SJSA1 (cell line): ENCODE measurements at places on chromosomes 3 and 15. TPM values are rescaled to one million over a fixed set of nuclear protein-coding genes. Genes with fewer than 3 reads are reported as not detected.

- DNase-seq: no peak
Observed at GRCh38 chr15:68829068-68829467, 8.4 kb upstream of the ANP32A start.

GRCh38 chr3:137304313-137305056, 346.7 kb downstream of the IL20RB start:
- DNase-seq: no peak

DNA sequence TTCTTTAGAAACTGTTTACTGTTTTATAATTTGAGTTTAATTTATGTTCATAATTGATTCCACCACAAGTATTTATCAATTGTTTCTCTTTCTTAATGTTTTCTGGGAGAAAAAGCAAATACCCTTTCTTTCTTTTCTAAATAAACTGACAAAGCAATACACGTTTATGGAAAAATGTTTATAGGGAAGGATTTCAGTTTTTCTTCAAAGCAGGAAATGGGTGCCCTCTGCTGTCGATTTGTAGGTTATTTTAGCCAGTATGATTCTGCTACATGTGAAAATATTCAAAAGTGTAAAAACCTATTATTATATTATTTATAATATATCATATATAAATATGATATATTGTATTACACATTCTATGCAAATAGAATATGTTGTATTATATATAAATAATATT, 921.0 kb upstream of the ROBO1 start:
- no peak for DNase-seq

- DNase-seq: no peak
Observed at GRCh38 chr3:168295027-168295426, 199.3 kb upstream of the GOLIM4 start.

DNA sequence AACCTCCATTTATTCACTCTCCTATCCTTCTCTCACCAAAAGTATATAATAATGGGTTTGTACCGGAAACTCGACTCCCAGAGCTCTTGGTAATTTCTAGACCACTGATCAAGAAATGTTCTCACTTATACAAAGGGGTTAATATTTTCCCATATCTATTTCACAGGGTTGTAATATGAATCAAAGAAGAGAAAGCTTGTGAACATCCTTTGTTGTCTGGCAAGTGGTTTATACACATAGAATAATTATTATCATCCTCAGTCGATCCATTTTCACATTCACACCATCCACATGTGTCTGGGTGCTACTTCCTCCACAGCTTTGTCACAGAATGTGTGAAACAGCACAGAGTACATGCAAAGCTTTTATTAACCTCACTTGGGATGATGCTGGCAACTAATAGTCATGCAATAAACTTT, 29.9 kb upstream of the STT3B start:
- DNase-seq: no peak

GRCh38 chr15:57146506-57147201, 228.2 kb downstream of the TCF12 start:
- DNase-seq: peak; percentile 51

DNA sequence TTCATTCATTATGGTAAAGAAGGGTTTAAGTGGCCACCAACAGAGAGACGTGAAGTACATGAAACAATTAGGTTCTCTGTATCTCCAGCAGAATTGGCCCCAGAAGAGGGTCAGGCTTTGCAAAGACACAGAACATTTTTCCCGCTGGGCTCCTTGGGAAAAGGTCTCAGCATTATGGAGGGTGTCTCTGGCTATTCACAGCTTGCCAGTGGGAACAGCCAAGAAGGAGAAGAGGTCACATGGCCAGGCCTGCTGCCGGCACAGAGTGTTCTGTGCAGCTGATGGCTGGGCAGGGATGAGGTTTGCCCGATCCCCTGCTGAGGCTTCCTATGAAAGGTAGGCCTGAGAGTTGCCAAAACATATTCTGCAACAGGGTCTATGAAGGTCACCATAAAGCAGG, 77.8 kb upstream of the LPP start:
- no peak for DNase-seq

DNA sequence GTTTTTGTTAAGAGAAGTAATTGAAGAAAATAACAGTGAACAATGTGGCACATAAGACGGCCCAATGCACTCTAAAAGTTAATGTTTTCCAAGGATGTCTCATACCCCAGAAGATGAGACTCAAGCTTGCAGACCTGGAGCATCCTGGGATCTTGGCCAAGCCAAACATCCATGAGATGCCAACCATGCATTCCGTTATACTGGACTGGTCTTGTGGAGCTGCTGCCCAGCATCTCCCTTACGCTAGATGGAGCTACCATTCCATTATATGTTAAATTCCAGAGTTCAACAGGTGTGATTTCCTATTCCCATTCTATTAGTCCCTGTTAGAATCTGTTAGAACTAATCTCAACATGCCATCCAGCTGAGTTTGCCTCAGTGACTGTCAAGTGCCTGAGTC, 181.8 kb downstream of the PDCD6IP start:
- DNase-seq: peak; percentile 26

DNA sequence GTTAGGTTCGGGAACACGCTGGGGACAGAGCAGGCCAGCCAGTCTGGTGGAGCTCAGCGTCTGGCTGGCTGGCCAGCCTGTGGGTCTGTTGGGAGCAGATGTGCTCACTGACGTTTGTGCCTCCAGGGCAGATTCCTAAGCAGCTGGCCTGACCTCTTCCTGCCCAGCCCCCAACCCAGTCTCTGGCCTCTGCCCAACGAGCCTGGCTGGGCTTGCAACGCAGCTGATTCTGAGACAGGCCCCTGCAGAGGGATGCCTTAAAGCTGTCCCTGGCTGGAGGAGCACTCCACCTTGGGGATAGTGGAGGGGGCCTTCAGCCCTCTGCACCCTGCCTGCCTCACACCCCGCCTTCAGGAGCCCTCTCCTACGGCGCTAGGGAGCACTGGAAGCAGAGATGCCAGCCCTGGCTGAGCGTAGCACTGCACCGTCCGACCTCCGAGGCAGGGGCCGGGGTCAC, 46.0 kb downstream of the KLF13 start:
- DNase-seq: peak; percentile 27

DNA sequence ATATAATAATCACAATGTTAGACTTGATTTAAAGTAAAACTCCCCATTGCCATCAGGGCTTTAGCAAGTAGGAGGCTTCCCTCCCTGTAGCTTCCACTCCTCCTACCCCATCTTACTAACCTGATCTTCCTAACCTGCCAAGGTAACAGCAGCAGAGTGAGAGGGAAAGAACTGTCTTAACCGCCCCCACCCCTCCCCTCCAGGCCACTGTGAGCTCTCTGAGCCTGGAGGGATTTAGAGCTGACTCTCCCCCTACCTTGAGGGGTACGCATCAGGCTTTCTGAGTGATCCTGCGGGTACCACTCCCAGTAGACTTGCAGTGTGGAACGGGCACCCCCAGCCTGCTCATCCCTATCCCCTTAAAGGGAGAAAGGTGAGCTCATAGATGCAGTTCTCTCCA, 11.4 kb upstream of the PRSS50 start:
- DNase-seq: no peak

GRCh38 chr15:51874751-51875644, 45.5 kb downstream of the TMOD3 start:
- DNase-seq: peak; percentile 87

DNA sequence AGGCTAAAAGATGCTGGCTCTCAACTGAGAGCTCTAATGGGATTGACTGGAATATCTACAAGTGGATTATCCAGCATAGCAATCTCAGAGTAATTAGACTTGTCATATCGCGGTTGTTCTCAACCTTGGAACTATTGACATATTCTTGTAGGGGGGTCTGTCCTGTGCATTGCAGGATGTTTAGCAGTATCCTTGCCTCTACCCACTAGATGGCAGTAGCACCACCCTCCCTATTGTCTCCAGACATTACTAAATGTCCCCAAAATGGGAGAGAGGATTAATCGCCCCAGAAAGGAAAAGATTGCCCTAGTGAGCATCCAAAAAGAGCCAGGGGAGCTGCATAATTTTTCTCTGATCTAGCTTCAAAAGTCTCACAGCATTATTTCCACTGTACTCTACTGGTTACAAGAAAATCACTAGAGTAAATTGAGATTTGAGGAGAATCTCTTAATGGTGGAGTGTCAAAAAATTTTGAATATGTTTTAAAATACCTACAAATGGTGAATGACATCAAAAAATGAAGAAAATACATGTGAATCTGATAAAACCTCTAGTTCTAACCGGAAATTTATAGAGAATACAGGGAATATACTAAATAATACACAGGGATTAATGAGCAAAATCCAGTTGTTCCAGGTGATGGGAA, 388.2 kb upstream of the AGTR1 start:
- no peak for DNase-seq

GRCh38 chr3:111963424-111963823, 15.4 kb upstream of the ABHD10 start:
- peak; percentile 42 for DNase-seq

- DNase-seq: no peak
Observed at GRCh38 chr3:50226888-50227389, 9.1 kb upstream of the GNAI2 start.

- DNase-seq: peak; percentile 78
Observed at GRCh38 chr15:71588746-71589145, 221.6 kb upstream of the NR2E3 start.

DNA sequence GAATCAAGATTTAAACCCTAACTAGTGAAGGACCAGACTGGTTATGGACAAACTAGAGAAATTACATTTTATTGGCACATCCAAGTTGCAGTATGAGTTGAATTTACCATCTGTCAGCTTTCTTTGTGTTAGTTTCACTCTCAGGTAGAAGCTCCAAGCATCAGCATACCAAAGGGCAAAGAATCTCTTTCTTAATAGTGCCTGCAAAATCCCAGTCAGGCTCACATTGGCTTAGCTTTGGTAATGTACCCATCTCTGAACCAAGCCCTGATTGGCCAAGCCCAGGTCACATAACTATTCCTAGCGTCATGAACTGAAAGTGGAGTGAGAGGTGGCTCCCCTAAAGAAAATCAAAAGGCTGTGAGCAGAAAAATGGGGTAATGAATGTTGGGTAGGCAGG, 66.9 kb downstream of the CCNL1 start:
- DNase-seq: no peak

- no peak for DNase-seq
Observed at GRCh38 chr3:24351779-24352469, 142.7 kb downstream of the THRB start.

DNA sequence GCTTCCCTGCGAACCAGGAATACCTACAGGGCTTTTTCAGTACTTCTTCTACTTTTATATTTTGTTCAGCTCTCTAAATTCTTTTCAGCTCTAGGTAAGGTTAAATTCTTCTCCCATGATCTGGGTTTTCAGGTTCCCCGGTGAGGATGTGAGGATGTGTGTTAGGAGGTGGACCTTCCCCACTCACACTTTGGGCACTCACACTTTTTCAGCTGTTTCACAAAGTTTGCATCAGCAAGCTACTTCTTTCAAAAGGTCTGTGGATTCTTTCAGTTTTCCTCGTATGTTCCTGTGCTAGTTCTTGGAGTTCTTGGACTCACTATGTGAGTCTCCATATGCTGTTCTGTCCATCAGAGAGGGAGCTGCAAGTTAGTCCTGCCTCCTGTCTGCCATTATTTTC, 13.9 kb upstream of the OR5K2 start:
- no peak for DNase-seq

GRCh38 chr3:15384510-15385237, 42.7 kb downstream of the METTL6 start:
- DNase-seq: no peak

- no peak for DNase-seq
Observed at GRCh38 chr3:31086698-31087097, 192.2 kb upstream of the GADL1 start.

DNA sequence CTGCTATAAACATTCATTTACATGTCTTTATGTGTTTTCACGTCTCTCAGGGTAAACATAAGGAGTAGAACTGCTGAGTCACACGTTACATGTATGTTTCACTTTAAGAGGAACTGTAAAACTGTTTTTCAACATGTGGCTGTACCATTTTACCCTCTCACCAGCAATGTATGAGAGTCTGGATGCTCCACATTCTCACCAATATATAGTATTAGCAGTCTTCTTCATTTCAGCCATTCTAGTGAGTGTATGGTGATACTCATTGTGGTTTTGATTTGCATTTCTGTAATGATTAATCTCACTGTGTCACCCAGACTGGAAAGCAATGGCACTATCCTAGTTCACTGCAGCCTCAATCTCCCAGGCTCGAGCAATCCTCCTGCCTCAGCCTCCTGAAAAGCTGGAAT, 37.1 kb downstream of the PHC3 start:
- no peak for DNase-seq

DNA sequence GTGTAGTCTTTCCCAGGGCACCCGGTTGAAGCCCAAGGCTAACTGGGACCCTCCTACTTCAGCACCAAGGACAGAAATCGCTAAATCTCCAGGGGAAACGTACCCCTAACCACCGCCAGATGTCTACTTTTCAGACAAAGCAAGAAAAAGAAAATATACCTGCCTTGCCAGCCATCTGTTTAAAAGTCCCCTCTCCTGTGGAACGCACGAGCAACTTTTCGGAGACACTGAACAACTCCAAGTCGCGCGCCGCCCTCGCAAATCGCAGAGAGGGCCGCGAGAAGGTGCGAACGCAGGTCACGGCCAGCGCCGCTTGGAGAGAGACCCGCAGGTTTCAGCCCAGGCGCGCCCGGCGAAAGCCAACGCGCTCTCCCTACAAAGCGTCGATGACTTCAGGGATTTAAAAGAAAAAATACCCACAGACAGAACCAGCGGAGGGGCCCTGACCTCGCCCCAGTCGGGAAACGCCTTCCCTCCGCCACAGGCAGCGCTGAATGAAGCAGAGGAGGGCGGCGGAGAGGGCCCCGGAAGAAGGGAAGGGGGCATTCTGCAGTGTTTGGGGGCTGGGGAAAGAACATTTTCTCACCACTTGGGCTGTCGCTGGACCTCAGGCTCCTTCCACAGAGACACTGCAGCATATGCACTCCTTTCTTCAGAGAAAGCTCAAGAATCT, 213.1 kb downstream of the FGF12 start:
- DNase-seq: no peak

DNA sequence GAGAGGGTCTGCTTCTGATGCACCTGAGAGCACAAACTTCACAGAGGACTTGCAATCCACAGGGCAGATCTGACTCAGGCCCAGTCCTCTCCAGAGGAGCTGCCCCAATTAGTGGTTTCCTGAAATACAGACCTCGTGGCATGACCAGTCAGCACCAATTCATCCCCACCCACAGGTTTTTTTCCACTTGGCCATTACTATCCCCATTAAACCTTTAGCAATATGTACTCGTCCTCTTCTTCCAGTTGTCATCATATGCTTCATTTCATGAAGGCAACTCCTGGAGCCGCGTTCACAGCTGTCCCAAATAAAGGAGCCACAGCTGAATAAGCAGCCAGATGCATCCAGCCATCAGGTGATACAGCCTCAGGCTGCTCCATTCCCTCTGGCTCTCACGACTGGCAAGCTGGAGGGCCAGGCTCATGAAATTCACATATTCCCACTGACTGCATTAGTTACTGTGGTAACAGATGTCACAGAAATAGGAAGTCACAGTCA, 163.1 kb downstream of the FMN1 start:
- DNase-seq: no peak

THAP10 gene
- total RNA-seq: 3.9 and 10.7 TPM in 2 replicates

PRSS50 gene
- not detected in 2 replicates for total RNA-seq

ALG1L2 gene
- 1.8 TPM in 1 of 2 replicates, not detected in the other for total RNA-seq

RPL29 gene
- total RNA-seq: 462 and 868 TPM in 2 replicates

ITPKA gene
- total RNA-seq: 4.4 and 5.7 TPM in 2 replicates

TAGLN3 gene
- not detected in 2 replicates for total RNA-seq

TBL1XR1 gene
- 82.9 and 83.9 TPM in 2 replicates for total RNA-seq

LYZL4 gene
- total RNA-seq: not detected in 2 replicates

CHST2 gene
- 6.4 and 9.2 TPM in 2 replicates for total RNA-seq

IQCF5 gene
- not detected in 2 replicates for total RNA-seq
